ENCODE measurements at places on chromosomes 11 and 22. TPM values are rescaled to one million over a fixed set of nuclear protein-coding genes. Genes with fewer than 3 reads are reported as not detected.

- DNase-seq, result no peak
These were observed 26.7 kb upstream of the RASL10A start for GRCh38 chr22:29342177-29342576.

DNA sequence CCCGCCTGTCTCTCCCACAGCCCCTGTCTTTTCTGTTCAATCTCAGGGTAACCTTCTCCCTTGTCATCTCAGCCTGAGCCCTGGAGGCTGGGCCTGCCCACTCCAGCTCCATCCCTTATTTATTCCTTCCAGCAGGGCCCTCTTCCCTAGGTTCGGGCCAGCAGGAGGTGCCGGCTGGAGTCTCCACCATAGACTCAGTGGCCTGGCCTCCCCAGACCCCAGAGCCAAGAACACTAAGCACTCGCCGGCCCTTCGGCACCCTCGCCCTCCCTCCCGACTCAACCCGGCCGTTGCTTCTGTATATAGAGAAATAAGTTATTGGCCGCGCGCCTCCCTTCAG lies 1.4 kb upstream of the RAB1B start:
- DNase-seq, result no peak

DNA sequence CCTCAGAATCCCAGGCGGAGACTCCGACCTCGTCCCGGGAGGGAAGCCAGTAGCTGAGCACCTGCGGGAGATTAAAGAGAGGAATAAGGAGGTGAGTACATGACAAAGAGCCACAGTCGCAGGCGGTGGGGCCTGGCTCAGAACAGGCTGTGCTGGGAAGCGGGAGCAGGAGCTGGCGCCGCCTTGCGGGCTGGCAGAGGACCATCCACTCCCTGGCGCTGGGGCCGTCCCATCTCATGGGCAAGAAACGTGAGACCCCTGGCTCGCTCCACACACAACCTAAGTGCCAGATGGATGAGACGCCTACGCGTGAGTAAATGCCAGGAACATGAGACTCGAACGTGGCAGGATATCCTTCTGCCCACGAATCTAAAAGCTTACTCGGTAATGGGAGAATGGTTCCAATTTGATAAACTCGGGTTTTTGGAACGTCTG lies 6.3 kb downstream of the CEND1 start:
- no peak for DNase-seq

- no peak for DNase-seq
These were observed 537.0 kb downstream of the NTM start for GRCh38 chr11:131907371-131907770.

- DNase-seq, result no peak
These were observed 76.8 kb downstream of the MED15 start for GRCh38 chr22:20584029-20584871.

DNA sequence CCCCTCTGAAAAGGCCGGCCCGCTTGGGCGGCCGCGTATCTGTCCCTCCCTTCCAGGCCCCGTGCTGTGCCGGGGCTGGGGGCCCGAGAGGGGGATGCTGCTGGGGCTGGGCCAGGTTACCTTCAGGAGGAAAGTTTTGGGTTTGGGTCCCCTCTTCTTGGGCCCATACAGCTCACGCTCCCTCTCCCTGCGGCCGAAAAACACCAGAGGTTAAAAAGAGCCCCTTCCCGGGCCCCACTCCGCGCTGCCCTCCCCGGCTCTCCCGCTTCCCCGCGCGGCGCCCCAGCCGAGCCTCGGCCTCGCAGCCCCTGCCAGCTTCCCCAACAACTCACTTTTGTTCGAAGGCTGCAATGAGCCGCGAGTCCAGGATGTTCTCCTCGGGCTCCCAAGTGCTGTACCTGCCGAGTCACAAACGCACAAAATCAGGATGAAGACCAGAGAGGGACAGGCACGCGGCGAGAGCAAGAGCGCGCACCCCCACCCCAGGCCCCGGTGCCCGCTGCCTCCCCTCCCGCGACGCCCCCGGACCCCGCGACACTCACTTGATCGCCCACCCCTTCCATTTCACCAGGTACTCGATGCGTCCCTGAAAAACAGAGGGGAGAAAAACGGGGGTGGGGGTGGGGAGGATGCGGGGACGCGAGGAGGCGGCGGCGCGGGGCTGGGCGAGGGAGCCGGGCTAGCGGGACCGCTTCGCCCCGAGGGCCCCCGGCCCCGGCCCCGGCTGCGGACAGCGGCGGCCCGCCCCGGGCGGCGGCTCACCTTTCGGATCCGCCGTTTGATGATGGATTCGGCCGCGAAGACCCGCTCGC lies 450 bp downstream of the CBX6 start:
- no peak for DNase-seq

DNA sequence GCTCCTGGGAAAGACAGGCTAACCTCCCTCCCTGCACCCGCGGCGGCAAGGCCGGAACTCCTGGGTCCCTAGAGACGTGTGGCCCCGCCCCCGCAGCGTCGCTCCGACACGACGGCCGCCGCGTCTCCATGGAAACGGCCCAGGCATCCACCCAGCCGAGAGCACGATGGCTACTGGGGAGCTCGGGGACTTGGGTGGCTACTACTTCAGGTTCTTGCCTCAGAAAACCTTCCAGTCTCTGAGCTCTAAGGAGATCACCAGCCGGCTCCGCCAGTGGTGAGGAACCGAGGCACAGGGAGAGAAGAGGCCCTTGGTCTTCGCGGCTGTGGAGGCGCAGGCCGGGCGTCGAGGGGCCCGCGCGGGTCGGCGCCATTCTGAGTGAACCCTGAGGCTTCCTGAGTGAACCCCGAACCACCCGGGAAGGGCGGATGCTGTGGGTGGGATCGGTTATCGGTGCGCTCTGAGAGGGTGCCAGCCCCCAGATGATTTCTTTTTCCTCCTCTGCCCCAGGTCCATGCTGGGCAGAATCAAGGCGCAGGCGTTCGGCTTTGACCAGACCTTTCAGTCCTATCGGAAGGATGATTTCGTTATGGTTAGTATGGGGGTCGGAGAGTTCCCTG lies at the start of gene CFAP300:
Gene CFAP300, plus strand, starts transcription at position 133 of the 620 bp plus-strand sequence. Its CDS starts 34 bp downstream, at position 167.
- DNase-seq, result peak; percentile 40

The TEAD1 gene
- 119 TPM for total RNA-seq

The ST14 gene
- 15.6 TPM for total RNA-seq

The ANO1 gene
- total RNA-seq, result 8.6 TPM

The ADAMTS8 gene
- total RNA-seq, result 0.16 TPM

The MS4A7 gene
- 88.0 TPM for total RNA-seq

The POTEH gene
- not detected for total RNA-seq

The ALKBH3 gene
- 28.9 TPM for total RNA-seq

The SLC22A8 gene
- total RNA-seq, result not detected

Data from omental fat pad (tissue), 4 donors.